ENCODE measurements at places on chromosomes 6 and 20.

- no peak for DNase-seq
Measured at GRCh38 chr6:102994866-102995265, 1601.4 kb downstream of the GRIK2 start.

GRCh38 chr6:155314773-155315515, 660 bp upstream of the TFB1M start:
- DNase-seq, result no peak

DNA sequence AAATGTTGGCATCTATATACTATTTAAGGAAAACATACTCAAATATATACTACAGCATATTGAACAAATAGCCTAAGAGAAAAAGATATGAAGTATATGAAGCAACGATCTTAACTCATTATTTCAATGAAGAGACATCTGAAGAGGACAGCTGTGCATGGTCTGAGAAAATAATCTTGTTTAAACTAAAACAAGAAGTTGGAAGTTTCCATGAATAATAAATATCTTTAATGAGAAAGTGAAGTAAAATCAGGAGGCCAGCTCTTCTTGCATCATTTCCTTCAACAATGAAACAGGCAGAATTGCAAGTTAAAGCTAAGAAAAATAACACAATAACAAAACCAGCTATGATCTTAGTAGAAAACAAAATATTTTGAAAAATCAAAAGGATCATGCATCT, 1265.4 kb upstream of the MAP3K7 start:
- DNase-seq, result no peak

DNA sequence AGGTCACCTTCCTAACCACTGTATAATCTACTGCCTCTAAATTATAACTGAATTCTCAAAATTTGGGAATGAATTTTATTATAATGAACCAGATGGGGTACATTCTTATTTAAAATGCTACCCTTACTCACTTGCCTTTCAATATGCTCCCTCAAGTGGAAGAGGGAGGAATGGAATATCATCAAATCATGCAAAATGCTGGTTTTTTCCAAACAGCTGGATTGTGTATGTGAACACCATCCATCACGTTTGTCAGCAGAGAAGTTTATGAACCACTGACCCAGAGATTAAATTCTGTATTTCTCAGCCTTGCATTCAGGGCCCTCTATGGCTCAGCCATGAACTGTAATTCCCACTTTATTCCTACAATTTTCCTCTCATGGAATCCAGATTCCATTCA, 40.5 kb downstream of the CBLN4 start:
- DNase-seq, result no peak

DNA sequence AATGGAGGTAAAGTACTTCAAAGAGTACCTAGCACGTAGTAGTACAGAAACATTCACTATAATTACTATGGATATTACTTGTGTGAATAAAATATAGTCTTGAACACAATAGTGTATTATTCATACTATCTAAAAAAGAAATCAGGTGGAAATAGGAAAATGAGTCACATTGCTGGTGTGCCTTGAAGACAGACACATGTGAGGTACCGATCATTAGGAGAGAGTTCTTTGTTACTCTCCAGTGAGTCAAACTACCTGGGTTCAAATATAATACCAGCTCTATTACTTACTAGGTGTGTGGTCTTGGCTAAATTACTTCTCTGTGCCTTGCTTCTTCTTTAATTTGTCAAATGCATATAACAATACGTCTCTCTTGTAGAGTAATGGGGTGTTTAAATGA, 50.8 kb upstream of the BEND6 start:
- no peak for DNase-seq

GRCh38 chr6:9233226-9233625, 797.9 kb upstream of the SLC35B3 start:
- DNase-seq, result no peak

DNA sequence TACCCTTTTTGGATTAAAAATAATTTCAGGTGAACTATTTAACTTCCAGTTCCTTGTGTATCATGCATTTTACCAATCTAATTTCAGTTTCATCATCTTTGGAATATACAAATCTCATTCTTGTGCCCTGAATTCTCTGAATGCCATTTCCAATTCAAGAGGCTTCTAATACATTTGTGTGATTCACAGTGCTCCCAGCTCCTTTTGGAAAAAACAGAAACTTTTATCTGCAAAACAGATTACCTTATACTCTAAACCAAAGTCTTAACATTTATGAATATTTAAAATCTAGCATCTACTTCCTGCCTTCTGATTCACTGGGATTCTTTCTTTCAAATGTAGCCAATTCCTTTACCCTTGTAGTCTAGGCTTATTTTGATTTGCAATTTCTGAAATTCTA, 11.1 kb upstream of the PEX7 start:
- DNase-seq, result no peak

DNA sequence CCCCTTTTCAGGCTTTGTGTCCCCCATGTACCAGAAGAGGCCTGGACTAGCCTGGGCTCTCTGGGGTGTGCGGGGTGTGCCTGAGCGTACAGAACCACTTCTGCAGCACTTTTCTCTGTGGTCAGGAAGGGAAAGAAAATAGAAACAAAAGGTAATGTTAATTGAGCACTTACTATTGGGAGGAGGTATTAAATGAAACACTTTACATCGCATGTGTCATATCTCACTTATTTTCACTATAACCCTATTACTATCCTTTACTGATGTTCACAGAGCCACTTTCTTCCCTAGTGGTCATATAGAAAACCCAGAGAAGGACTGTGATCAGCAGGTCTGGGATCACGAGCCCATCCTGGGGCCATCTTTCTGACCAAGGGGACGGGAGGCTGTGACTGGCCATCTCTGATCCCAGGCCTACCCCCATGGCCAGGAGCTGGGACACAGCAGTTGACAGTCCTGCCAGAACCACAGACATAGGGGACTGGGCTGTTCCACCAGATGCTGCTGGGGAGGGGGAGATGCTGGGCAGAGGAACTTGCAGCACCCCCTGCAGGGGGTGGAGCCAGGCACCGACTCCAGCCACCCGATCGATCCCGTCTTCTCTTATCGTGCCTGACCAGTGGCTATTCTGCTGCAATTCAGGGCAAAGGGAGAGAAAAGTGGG, 107.6 kb downstream of the VEGFA start:
- no peak for DNase-seq

DNA sequence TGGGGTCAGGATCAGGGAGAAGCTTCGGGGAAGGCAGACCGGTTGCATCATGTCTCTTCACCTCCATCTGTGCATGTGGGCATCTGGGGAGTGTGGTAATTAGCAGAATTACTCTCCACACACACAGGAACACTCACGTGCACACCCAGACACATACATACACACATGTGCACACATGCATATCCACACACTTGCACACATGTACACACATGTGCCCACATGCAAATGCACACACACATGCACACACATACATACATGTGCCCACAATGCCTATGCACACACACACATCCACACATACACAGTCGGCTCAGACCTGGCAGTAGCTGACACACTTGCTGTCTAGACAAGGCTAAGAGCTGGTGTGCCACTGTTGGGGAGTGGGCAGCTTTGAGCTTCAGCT, 212.3 kb upstream of the PMEPA1 start:
- no peak for DNase-seq

DNA sequence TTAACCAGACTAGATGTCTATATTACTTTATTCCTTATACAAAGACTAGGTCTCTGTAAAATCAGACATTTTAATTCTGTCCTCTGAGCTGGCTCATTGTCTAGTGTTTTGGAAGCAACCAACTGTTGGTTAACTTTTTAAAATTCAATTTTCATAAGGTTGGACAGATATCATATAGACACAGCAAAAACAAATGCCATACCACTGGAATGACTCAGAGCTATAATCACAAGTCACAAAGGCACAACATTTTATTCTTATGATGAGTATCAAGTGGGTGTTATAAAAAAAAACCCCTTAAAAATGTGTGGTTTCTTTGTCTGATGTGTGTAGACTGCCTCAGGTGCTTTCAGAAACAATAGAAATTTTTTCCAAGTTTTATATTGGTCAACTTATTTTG, 296.2 kb upstream of the MARCKS start:
- no peak for DNase-seq

DNA sequence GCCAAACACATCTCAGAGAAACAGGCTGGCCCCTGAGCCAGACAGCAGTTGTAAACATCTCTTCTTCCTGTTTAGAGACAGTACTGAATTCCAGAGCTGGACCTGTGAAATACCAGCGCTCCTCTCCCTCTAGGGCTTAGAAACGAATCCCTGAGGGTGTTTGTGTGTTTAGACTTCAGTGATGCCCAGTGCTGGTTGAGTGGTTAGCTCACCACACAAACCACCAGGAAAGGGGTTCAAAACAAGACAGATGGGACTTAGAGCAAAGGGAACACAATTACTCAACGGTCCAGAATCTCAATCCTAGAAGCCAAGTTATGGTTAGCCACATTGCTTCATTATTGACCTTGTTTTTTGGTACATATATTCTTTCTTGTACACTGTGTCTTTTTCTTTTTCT, 108.7 kb upstream of the TMEM170B start:
- no peak for DNase-seq

GRCh38 chr20:38355161-38356012, 9.1 kb downstream of the LBP start:
- DNase-seq, result no peak

GRCh38 chr6:53758496-53758895, 36.3 kb upstream of the LRRC1 start:
- DNase-seq, result no peak

DNA sequence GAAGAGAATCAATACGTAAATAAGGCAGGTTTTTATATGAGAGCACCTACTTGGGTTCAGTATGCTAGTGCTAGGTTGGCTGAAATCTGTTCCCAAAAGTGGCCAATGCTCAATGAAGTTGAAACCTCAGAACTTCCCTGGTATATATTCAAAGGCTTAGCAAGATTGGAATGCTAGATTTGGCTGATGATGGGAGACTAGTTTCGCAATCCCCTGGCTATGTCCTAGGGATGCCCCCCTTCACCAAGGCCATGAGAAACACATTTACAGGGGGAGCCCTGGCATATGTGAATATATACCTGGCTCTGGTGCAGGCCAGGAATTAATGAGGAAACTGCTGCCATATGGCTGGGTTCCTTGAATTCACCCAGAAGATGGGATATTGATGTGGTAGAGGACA, 142.4 kb upstream of the C6orf118 start:
- no peak for DNase-seq

DNA sequence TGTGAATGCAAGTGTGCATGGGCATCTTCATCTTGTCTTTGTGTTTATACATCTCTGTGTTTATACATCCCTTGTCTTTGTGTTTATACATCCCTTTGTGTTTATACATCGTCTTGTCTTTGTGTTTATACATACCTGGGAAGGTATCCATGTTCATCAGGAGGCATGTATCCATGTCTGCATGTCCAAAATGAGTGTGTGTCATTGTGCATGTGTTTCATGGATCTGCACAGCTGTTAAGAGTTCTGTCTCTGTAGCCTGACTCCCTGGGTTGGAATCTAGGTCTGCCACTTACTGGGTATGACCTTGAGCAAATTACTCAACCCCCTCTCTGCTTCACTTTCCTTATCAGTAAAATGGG, 50.1 kb upstream of the SIRPA start:
- DNase-seq, result no peak

DNA sequence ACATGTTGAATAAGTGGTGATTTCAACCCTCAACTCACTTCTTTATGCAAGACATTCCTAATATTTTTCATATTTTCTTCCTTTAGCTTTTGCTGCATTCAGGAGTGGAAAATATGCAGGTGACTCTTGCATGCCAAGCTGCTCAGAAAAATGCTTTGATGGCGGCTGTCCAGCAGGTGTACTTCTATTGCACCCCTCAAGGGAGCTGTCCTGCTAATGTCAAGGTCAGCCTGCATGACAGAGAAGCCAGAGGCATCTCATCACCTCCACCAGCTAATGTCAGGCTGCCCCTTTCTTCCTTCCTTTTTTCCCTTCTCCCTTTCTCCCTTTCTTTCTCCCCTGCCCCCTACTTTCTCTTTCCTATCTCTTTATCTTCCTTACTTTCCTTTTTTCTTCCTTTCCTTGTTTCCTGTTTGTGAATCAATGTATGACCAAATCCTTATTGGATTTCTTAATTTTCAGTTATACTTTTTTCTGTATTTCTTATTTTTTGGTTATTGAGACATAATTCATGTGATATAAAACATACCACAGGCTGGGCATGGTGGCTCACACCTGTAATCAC, 112.2 kb downstream of the CD164 start:
- DNase-seq, result no peak

GRCh38 chr6:27106382-27106781, 141.1 kb upstream of the PRSS16 start:
- no peak for DNase-seq

DNA sequence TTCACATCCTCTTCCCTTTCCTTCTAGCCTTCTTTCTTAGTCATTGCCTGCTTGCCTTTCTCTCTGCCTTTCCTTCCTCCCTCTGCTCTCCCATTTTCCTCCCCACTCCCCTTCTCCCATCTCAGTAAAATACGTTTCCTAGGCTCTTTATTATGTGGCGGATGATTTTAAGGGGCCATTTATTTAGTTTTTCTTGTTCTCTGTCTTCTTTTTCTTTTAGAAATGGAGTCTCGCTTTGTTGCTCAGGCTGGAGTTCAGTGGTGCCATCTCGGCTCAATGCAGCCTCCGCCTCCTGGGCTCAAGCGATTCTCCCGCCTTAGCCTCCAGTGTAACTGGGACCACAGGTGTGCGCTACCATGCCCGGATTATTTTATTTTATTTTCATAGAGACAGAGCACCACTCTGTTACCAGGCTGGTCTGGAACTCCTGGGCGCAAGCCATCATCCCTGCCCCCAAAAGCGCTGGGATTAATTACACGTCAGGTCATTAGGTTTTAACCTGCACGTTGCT, 1.5 kb downstream of the MTHFD1L start:
- no peak for DNase-seq

GRCh38 chr20:49758781-49759180, 45.1 kb upstream of the B4GALT5 start:
- DNase-seq, result no peak

- no peak for DNase-seq
Measured at GRCh38 chr20:31641391-31641790, 3.7 kb downstream of the COX4I2 start.

GRCh38 chr6:33439956-33440648, 14.3 kb upstream of the ZBTB9 start:
- no peak for DNase-seq

DNA sequence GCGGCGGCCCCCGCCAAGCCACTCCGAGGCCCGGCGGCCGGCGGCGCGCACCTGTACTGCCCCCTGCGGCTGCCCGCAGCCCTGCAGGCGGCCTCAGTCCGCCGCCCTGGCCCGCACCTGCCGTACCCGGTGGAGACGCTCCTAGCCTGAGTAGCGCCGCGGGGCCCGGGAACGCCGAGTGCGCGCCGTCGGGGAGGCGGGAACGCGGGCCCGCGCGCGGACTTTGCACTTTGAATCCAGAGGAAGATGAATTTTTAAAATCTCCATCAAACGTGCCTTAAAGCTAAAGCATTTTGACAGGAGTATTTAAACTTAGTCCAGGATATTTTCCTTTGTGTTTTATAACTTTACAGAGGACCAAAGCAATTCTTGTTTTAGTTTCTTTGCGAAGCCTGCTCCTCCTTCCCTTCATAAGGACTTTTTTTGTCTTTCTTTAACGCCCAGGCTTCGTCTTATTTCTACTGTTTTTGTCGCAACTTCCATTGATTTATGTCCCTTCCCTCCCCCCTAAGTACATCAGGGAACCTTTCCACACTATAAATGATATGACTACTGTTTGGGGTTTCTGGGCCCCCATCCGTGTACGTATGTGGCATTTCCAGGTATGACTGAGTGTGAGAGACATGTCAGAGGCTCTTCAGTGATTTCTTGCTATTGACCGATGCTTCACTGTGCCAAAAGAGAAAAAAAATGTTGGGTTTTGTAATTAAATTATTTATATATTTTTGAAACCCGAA, 2.0 kb downstream of the FOXQ1 start:
- no peak for DNase-seq

GRCh38 chr20:57560554-57561355, at the start of gene PCK1:
Gene PCK1, plus strand, starts transcription at chr20:57561110. Its CDS starts 302 bp downstream, at chr20:57561412.
- no peak for DNase-seq

GRCh38 chr6:44664716-44665115, 277.2 kb downstream of the CDC5L start:
- no peak for DNase-seq

All from activated naive CD4-positive, alpha-beta T cell (primary cell).